ENCODE measurements at places on chromosomes 6 and 20.

GRCh38 chr6:37531026-37531425 is 31.3 kb upstream of the CCDC167 start:
- no peak for DNase-seq

DNA sequence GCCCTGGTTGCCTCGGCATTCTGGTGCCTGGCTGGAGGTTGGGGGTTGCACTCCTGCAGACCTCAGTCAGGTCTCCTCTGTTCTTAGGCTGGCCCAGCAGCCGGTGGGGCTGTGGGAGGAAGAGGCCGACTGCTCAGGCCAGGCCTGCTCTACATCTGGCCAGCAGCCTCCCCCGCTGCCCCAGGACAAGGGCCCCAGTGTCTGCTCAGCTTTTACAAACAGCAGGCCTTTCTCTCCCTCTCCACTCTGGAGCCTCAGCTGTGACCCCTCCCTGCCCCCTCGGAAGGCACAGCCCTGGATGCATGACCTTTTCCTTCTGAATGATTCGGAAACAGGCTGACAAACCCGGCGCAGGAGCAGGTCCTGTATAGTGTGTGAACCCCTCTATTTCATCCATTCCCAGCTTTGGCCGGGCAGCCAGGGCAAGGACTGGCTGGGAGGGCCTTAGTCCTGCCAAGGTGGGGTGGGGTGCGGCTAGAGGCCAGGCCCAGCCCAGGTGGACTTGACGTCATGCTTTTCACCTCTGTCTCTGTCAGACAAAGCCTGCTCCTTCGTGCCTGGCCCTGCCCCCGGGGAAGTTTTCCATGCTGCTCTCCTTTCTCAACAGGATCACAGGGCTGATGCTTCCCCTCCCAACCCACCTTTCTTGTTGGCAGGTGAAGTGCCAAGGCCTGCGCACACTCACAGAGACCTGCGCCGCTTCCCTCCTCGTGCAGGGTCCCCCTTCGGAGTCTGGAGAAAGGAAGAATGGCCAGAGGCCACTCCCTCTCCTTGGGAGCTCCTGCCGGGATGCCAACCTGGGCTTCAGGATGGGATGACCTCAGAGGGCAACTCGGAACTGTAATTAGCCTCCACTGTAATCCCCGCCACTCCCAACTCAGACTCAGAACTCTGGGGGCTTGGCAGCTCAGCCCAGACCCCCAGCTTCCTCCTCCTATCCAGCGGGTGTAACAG is 10.1 kb upstream of the ITPR3 start:
- peak; percentile 90 for DNase-seq

DNA sequence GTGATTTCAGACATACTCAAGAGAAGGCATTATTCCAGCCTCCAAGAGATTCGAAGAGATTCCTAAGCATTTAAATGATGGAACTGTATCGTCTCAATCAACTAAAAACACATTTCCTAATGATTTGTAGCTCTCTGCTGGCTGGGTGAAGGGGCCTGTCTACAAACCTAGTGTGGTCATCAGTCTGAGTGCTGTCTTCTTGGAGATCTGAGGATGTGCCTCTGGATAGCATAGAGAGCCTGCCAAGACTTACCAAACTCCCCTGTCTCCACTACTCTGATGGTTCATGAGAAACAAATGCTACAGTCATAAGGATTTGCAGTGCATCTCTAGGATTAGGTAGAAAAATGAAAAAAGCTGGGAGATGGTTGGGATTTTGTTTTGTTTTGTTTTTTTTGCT is 176.9 kb upstream of the CITED2 start:
- no peak for DNase-seq

- DNase-seq: no peak
Measured at GRCh38 chr6:19463250-19463649, 373.9 kb upstream of the ID4 start.

- DNase-seq: no peak
Measured at GRCh38 chr6:136500414-136500813, 49.8 kb downstream of the MAP7 start.

- no peak for DNase-seq
Measured at GRCh38 chr6:118216751-118217150, 309.7 kb downstream of the SLC35F1 start.

- no peak for DNase-seq
Measured at GRCh38 chr6:32226434-32226833, 2.6 kb upstream of the NOTCH4 start.

GRCh38 chr6:90870561-90870960 is 283.7 kb upstream of the MAP3K7 start:
- DNase-seq: no peak

- no peak for DNase-seq
Measured at GRCh38 chr6:137105375-137105774, 60.6 kb upstream of the IL20RA start.

DNA sequence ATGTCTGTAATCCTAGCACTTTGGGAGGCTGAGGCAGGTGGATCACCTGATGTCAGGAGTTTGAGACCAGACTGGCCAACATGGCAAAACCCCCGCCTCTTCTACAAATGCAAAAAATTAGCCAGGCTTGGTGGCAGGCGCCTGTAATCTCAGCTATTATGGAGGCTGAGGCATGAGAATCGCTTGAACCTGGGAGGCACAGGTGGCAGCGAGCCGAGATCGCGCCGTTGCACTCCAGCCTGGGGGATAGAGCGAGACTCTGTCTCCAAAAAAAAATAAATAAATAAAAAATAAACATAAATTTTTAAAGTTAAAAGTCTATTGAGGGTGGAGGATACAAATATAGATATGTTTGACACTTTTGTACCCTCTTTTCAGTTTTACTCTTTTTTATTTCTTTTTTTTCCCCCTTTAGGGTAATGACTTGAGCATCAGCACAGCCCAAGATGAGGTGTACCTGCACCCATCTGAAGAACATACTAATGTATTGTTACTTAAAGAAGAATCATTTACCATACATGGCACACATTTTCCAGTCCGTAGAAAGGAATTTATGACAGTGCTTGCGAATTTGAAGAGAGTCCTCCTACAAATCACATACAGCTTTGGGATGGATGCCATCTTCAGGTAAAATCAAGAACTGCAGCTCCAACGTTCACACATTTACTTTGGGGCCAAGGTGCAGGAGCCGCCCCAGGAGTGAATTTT is 368.9 kb downstream of the LAMA2 start:
- DNase-seq: peak; percentile 79

- DNase-seq: no peak
Measured at GRCh38 chr6:149752600-149753373, 3.2 kb downstream of the PCMT1 start.

DNA sequence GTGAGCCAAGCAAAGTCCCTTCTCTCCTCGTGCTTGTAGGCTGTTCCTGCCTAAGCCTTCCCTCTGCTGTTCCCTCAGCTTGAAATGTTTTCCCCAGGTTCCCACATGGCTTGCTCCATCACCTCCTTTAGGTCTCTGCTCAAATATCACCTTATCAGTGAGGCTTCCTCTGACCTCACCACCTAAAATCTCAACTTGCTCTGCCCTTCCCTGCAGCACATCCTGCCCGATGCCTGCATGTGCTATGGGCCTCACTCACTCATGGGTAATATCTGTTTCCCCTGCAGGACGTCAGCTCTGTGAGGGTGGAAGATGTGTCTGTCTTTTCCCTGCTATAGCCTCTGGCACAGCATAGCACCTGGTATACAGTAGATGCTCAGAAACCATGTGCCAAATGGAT is 29.9 kb upstream of the FKBP1A start:
- no peak for DNase-seq

- DNase-seq: no peak
Measured at GRCh38 chr6:146111881-146112450, 83.1 kb downstream of the GRM1 start.

DNA sequence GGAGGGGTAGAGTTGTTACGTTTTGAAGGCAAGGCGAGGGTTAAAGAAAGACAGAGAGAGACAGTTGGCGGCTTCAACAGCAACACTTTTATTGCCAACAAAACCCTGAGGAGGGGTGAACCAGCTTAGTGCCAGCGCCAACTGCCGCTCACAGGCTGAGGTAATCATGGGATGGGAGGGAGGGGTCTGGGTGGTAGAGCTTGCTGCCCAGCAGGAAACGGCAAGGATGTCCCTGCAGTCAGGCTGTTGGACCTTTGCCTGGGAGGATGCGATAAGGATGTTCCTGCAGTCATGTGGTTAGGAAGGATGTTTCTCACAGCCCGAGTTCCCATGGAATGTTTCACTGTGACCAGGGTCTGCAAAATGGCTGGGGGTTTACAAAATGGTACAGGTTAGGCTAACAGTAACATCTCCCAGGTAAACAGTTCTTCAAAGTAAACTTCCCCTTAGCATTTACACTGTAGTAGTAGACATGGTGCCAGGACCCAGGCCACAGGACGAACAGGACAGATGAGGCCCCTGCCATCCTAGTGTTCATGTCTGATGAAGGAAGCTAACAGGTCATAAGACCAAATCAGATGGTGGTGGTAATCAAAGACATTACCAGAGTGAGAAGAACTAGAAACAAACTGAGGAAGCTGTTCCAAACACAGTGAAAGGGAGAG is 647.3 kb upstream of the DEFB115 start:
- DNase-seq: peak; percentile 93

- DNase-seq: no peak
Measured at GRCh38 chr6:105372142-105372848, 30.6 kb downstream of the PREP start.

- no peak for DNase-seq
Measured at GRCh38 chr6:22546236-22546635, 23.1 kb upstream of the HDGFL1 start.

DNA sequence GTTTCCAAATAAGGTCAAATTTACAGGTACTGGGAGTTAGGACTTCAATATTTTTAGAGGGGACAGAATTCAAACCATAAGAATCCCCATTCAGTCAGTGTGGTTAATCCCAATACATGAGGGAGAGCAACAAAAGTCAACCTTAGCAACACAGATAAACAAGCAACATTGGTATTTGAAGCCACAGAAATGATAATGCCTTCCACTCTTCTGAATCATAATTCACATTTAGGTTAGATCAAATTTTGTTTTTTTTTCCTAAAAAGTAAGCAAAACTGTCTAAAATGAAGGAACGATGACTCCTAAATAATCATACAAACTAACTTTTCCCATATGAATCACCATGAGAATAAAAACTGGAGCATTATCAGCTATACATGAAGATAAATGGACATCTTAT is 246.0 kb upstream of the TENT5A start:
- DNase-seq: no peak

- DNase-seq: no peak
Measured at GRCh38 chr20:15716256-15716655, 857.0 kb downstream of the KIF16B start.

Data from testis (tissue), 5 donors.